Activated CD4-positive, alpha-beta T cell treated with anti-CD3 and anti-CD28 coated beads, Interleukin-2, amount 50 U/mL, for 1 hour (primary cell): ENCODE measurements at places on chromosomes 1 and 21.

- no peak for DNase-seq
Measured at GRCh38 chr1:47690341-47691250, 252.8 kb downstream of the FOXD2 start.

- no peak for DNase-seq
Measured at GRCh38 chr21:41846536-41846935, 32.6 kb downstream of the PRDM15 start.

- DNase-seq, result no peak
Measured at GRCh38 chr1:112027696-112028095, 38.2 kb upstream of the KCND3 start.

GRCh38 chr21:32426592-32427051 is 14.1 kb downstream of the EVA1C start:
- DNase-seq, result no peak

GRCh38 chr1:5575396-5575940 is 416.8 kb downstream of the NPHP4 start:
- DNase-seq, result no peak

DNA sequence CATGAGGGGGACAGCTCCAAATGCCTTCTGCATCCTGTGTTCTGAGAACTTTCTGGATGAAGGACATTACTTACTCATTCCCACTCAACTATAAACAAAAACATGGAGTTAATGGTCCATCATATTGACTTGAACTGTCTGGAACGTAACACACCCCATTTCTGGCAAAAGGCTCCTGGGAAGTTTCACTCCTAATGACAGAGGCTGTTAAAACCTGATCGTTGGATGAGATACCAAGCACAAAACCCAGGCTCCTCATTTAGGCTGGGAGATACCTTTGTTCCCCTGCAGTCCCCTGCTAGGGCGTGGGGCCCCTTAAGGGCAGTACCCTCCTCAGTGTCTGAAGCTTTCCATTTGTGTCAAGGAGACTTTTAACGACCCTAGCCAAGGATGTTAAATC is 78.9 kb downstream of the RHOU start:
- no peak for DNase-seq

DNA sequence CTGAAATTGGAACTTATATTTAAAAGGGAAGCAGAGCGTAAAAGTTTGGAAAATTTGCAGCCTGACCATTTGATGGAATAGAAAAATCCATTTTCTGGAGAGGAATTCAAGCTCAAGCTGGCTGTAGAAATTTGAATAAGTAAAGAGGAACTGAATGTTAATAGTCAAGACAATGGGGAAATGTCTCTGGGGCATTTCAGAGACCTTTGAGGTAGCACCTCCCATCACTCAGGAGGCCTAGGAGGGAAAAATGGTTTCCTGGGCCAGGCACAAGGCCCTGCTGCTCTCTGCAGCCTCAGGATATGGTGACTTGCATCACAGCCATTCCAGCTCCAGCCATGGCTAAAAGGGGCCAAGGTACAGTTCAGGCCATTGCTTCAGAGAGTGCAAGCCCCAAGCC is 17.6 kb upstream of the TSHB start:
- DNase-seq, result no peak
